ENCODE measurements at places on chromosomes 1 and 21.

DNA sequence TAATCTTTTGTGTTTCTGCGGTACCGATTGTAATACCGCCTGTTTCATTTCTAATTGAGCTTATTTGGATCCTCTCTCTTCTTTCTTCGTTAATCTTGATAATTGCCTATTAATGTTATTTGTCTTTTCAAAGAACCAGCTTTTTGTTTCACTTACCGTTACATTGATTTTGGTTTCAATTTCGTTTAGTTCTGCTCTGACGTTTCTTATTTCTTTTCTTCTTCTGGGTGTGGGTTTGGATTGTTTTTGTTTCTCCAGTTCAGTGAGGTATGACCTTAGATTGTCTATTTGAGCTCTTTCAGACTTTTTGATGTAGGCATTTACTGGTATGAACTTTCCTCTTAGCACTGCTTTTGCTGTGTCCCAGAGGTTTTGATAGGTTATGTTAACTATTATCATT lies 9.4 kb downstream of the OR2M2 start:
- no peak for DNase-seq

DNA sequence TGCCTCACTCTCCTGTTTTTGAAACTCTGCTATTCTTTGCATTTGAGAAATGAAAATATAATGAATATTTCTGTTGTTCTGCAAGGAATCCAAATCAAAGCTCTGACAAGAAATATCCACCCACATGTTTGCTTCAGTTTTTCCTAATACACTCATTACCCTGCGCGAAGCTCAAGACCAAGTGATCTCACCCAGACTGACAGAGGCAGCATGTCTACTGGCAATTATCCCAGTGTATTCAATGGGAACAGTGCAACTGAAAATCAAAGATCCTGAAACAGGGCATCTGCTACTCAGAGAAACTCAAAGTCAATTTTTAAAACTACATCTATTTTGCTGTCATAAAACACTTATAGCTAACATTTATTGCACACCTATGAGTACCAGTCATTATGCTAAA lies 321.0 kb upstream of the LRRC7 start:
- DNase-seq: no peak

- DNase-seq: peak; percentile 12
These were observed 159.0 kb upstream of the COL6A1 start for GRCh38 chr21:45822429-45823099.

- DNase-seq: no peak
These were observed 16.2 kb downstream of the SLC2A1 start for GRCh38 chr1:42942444-42942843.

DNA sequence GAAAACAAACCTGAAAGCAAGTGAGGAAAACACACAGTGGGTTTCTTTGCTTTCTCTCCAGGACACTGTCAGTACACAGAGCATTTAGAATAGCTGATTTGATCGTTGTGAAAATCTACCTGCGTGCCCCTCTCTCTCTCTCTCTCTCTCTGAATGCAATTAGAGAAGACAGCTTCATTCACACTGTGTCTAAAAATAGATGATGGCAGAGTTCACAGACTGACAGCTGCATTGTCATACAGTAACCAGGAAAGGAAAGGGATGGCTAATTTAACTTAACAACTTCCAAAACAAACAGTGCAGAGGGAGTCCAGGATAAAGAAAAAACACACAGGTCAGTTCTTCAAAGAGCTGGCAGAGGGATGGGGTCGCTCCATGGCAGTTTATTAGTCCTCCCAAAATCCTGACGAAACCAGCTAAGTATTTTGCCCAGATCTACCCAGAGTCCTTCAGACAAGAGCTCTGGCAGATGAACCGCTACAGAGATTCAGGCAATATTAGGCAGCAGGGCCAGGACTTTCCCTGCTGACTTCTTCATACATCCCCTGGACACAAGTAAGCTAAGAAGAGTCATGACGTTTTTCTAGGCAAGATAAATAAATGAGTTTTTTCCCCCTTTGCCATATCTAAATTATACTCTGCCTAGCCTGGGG lies 58.9 kb downstream of the WLS start:
- no peak for DNase-seq

GRCh38 chr1:244792188-244792850 lies 43.1 kb upstream of the COX20 start:
- no peak for DNase-seq

- DNase-seq: no peak
These were observed 8.8 kb downstream of the KCND3 start for GRCh38 chr1:111980686-111981085.

GRCh38 chr1:222991908-222992307 lies 151.1 kb downstream of the TLR5 start:
- no peak for DNase-seq

- no peak for DNase-seq
These were observed 961 bp downstream of the RBM15 start for GRCh38 chr1:110340207-110340468.

DNA sequence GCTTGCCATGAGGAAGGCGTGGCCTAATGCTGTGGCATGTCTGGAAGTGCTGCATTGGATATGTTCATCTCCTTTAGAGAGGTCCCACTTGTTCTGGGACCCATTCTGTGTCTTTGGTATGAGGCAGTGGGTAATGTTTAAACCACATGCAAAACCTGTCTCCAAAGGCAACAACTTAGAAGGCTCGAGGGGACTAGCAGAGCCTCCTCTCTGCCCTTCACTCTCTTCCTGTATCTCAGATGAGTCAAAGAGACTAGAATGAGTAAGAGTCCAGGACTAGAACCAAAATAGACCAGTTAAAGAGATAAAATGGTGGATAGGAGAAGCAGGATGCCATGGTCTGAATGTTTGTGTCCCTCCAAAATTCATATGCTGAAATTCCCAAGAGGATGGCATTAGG lies 220.8 kb upstream of the KIAA0040 start:
- DNase-seq: no peak

DNA sequence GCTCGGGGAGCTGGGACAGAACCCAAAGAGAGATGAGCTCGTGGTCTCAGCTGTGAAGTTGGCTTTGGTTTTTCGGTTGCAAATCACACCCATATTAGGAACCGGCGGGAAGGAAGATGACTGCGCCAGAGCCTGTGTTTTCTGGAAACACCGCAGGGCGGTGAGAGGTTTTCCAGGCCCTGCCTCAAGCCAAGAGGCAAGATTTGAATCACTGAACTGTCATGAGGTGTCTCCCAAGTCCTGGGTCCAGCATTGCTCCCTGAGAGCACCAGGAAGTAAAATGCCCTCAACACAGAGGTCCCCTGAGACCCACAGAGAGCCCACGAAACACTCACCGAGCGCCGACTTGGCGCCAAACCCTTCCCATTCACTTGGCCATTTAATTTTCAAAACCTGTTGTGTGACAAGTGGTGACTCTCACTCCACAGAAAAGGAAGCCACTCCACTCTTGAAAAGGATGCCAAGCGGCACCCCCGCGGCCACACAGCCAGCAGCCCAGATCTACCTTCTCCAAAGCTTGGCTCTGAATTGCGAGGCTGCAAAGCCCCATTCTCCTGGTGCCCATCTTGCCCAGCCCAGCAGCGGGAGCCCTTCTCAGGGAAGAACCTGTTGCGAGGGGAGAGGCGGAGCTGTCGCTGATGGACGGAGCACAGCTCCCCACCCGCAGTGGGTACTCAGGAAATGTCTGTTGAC lies 99.0 kb upstream of the RUNX3 start:
- DNase-seq: no peak

- DNase-seq: no peak
These were observed 157.0 kb upstream of the COA6 start for GRCh38 chr1:234216116-234216703.

DNA sequence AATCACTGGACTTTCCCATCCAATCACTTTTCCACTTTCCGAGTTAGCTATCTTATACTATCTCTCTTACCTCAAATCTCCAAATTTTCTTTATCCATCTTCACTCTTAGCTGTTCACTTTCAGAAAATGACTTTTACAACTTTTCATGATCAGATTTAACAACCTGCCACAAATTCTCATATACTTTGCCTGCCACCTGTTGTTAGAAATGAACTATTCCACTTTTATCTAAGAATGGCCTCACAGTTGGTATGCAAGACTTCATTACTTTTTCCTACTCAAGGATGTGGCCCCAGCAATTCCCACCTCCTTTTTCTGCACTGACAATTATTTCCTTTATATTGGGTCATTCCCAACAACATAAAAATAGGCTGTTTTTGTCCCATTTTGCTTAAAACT lies 93.6 kb upstream of the DEPDC1 start:
- DNase-seq: no peak

DNA sequence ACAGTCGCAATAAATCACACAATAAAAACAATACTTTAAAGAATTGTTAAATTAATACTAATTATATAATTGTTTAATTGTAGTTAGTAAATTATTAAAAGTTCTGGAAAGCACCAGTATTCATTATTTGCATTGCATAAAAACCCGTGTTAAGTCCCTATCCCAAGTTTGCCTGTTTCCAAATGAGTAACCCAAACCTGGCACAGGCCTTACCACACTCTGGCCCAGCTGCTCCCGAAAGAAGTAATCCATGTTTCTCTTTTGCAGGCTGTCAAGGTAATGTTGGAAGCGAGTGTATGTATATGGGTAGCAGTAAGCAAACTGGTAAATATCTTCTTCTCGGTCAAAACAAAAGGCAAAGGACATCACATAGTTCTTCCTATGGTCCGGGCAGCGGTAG lies 268.7 kb upstream of the BEND5 start:
- DNase-seq: no peak

- DNase-seq: no peak
These were observed 56.7 kb downstream of the CAMK2N1 start for GRCh38 chr1:20429296-20429695.

GRCh38 chr1:186605762-186606350 lies 74.4 kb downstream of the PTGS2 start:
- DNase-seq: peak; percentile 24

- DNase-seq: no peak
These were observed 99.8 kb upstream of the C1orf105 start for GRCh38 chr1:172320733-172321132.

- no peak for DNase-seq
These were observed 53.4 kb downstream of the KRTAP19-8 start for GRCh38 chr21:30984889-30985288.

- DNase-seq: no peak
These were observed 24.2 kb upstream of the CTBS start for GRCh38 chr1:84598418-84598817.

GRCh38 chr1:163069142-163069541 lies at the start of gene RGS4:
TSS of gene RGS4 (plus strand) at chr1:163069361. CDS start at chr1:163069485, 124 bp downstream.
- no peak for DNase-seq

DNA sequence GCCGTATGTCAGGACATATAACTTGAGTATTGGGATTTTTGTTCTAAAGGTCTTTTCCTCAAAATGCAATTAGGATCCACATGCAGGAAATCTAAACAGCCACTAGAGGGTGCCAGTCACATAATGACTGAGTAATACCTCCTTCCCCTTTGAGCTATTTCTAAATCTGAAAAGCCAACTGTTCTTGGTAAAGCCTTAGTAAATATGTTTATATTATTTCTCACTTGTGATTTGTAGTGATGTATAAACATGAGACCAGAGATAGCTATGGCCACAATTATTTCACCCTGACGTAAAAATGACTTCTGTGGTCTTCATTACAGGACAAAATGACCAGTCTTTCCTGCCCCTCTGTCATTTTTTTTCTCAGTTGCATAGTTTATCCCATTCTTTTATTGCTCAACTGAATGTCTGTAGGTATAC lies 41.0 kb upstream of the DR1 start:
- peak; percentile 19 for DNase-seq

DNA sequence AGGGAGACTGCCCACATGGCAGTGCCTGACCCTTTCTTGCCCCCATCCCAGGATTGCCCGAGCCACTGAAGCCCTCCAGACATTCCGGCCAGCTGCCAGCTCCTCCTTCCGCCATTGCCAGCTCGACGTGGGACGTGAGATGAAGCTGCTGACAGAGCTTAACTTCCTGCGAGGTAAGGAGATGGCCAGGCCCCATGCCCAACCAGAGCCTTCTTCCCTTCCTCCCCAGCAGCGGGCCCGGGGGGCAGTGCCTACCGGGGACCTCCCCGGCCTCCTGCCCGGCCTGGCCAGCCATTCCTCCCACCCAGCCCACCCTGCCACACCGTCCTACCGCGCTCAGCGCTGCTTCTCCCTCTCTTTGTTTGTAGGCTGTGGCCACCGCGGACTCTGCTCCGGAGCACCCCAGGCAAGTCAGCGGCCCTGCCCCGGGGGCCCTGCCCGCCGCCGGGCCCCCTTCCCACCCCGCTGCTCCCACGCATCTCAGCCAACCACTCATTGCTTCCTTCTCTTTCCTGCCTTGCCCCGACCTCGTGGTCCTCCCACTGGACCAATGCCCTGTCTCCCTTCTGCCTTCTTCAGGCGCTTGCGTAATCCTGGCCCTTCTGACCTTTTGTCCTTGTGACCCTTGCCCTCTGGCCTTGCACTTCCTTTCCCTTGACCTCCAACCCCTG lies 4.9 kb downstream of the TRIM46 start:
- no peak for DNase-seq

DNA sequence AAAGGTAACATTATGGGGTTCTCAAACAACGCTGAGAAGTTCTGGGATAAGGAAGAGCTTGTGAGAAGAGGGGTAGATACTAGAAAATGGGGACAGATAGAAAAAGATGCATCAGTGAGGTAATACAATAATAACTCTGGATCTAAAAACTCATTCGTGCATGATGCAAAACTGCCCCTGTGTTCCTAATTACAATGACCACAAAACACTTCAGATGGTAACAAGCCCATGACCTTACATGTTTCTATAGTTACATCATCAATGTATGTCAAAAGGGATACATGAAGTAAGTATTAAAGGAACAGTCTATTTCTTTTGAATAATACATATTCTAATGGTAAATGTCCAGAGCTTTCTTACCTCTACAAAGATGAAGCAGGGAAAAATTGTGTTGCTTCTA lies 110.6 kb upstream of the PLPPR5 start:
- DNase-seq: no peak

DNA sequence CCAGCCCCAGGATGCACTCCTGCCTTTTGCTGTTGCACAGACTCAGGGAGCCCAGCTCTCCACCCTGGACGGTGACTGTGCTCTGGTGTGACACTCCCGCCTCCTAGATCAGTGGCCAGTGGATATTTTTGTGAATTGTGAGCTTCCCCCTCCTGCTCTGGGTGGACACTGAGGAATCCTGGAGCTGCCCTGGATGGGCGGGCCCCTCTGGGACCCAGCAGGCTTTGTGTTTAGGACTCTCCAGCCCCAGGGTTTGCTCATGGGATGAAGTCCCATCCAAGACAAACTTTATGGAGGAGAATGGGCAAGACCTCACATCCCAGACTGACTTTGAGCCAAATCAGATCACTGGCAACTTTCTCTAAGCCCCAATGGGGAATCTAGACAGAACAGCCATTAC lies 16.1 kb downstream of the SLC6A9 start:
- no peak for DNase-seq

- DNase-seq: no peak
These were observed 148.5 kb upstream of the TNR start for GRCh38 chr1:175891783-175892309.

DNA sequence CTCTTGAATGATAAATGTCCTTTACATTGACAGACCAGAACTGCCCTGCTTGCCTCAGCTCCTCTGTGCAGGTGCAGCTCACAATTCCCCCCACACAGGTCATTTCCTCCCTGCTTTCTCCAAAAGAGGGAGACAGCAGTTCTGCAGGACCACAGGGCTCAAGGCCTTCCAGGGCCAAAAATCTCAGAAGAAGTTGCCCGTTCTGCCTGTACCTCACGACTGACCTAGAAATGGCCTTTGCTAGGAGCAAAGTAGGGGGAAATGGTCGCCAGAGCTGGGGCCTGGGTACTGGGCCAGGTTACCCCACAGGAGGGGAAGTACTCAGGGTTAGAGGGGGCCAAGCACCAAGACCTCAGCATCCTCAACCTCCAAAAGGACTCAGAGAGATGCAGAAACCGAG lies 11.1 kb downstream of the RNU1-2 start:
- no peak for DNase-seq
